DND-41 (cell line): ENCODE measurements at places on chromosomes 11 and 22.

- H3K36me3 ChIP-seq = peaks cover 12% of the 10 kb centered on the region
- H3K4me1 ChIP-seq = peaks cover 42% of the 10 kb centered on the region
- H3K27ac ChIP-seq = no peak overlapping the region
- no peak for DNase-seq
Measured at GRCh38 chr11:128692753-128693415, 988 bp upstream of the FLI1 start.

DNA sequence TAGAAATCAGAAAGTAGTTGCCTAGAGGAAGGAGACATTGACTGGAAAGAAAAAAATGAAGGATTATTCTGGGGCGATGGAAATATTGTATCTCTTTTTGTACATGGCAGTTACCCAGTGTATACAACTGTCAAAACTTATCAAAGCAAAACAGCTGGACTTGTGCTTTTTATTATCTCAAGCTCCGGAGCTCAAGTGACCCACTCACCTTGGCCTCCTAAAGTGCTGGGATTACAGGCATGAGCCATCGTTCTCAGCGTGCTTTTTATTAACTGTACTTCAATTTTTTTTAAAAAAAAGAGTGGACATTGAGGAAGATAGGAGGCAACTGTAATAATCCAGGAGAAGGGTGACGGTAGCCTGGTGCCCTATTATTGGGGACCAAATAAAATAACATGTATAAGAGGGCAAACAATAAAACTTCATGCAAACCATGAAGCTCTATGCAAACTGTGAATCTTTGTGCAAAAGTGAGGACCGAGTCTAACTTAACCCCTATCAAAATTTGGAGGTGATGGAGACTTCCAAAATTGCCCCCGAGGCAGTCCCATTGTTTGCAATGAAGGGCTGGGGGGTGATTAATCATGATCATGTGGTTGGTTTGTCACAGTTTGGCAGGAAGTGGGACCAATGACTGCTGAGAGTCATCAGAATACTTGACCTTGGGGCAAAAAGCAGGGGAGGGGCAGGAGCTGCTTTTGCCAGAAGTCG lies 23.5 kb downstream of the FZD4 start:
- H3K36me3 ChIP-seq = no peaks in the 10 kb centered on the region
- no peak overlapping the region for H3K4me3 ChIP-seq
- H3K4me1 ChIP-seq = no peaks in the 10 kb centered on the region
- no peaks in the 10 kb centered on the region for H3K27me3 ChIP-seq
- no peak for DNase-seq

DNA sequence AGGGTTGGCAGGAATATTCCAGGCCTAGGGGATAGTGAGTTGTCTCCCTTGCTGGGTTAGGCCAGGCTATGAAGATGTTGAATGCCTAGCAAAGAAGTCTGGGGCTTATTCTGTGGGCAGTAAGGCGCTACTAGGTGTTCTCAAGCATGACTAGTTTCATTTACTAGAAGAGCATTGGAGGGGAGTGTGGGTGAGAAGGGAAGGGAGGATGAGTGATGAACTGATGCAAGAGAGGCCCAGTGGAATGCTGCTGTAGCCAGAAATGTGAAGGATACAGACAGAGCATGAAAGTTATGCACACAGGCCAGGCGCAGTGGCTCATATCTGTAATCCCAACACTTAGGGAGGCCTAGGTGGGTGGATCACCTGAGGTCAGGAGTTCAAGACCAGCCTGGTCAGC lies 33.5 kb downstream of the POU2F3 start:
- H3K27me3 ChIP-seq = peaks cover 31% of the 10 kb centered on the region
- no peaks in the 10 kb centered on the region for H3K4me1 ChIP-seq
- no peak overlapping the region for H3K4me3 ChIP-seq
- no peaks in the 10 kb centered on the region for H3K36me3 ChIP-seq

GRCh38 chr11:62556875-62557631 lies 10.4 kb upstream of the AHNAK start:
- peak overlapping the region; percentile 92 for H3K27ac ChIP-seq
- no peak overlapping the region for H3K4me3 ChIP-seq
- H3K27me3 ChIP-seq = no peaks in the 10 kb centered on the region
- DNase-seq = peak; percentile 72
